GM18507 (cell line): ENCODE measurements at places on chromosomes 7 and 10.

DNA sequence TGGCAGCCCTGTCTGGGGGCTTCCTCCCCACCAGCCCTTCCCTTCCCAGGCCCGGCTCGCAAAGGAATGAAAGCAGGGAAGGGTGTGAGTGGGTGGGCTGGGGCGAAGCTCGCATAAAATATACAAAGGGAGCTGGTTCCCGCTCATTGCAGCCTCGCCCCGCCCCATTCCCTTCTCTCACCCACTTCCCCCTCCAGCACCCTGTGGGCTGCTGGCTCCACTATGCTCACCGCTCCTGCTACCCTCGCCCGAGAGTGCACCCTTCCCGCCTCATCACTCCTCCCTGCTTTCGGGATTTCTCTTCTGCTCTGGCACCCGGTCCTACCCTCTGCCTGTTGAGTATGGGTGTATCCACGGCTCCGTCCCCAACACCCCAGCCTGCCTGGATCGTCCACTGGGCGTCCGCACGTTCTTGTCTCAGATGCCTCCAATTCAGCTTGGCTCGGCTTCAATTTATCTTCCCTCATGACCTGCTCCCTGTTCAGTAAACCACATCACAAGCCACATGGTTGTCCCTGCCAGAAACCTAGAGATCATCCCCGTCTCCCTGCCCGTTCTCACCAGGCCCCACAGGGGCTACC lies 14.4 kb upstream of the TTYH3 start:
- no peak for DNase-seq

- no peak for DNase-seq
Observed at GRCh38 chr7:131619336-131620305, 63.2 kb upstream of the PODXL start.

- no peak for DNase-seq
Observed at GRCh38 chr10:33112831-33113455, 154.9 kb upstream of the ITGB1 start.

GRCh38 chr10:118867768-118868167 lies 113.0 kb upstream of the CACUL1 start:
- DNase-seq: no peak

GRCh38 chr7:143494622-143495021 lies 16.9 kb downstream of the TAS2R41 start:
- DNase-seq: no peak
